Fibroblast of skin of right quadriceps (primary cell): ENCODE measurements at places on chromosomes 11 and 22.

GRCh38 chr11:62880803-62881578 lies at the start of gene SLC3A2:
Gene SLC3A2 (plus strand): TSS chr11:62880896. CDS start chr11:62881024, 128 bp downstream.
- DNase-seq: peak; percentile 87

GRCh38 chr22:49284056-49284784 lies 543.5 kb downstream of the BRD1 start:
- no peak for DNase-seq

- DNase-seq: no peak
Observed at GRCh38 chr11:106202935-106203620, 125.6 kb downstream of the AASDHPPT start.

- DNase-seq: no peak
Observed at GRCh38 chr11:39542460-39542859, 1917.0 kb downstream of the LRRC4C start.

DNA sequence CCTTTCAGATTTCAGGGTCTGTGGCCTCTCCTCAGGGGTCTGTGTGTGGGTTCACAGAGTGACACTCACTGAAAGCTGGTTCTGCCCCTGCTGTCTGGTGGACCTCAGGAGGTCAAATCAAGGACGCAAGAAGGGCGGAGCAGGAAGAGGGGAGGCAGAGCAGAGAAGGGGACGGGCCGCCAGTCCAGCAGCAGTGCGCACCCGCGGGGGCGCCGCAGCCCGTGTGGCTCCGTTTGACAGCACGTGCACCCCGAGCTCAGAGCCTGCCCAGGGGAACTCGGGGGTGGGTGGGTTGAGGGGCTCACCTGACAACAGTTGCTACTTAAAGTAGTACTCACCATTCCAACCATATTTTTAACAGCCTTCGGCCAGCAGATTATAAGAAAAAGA lies 71.4 kb upstream of the PITPNB start:
- no peak for DNase-seq

DNA sequence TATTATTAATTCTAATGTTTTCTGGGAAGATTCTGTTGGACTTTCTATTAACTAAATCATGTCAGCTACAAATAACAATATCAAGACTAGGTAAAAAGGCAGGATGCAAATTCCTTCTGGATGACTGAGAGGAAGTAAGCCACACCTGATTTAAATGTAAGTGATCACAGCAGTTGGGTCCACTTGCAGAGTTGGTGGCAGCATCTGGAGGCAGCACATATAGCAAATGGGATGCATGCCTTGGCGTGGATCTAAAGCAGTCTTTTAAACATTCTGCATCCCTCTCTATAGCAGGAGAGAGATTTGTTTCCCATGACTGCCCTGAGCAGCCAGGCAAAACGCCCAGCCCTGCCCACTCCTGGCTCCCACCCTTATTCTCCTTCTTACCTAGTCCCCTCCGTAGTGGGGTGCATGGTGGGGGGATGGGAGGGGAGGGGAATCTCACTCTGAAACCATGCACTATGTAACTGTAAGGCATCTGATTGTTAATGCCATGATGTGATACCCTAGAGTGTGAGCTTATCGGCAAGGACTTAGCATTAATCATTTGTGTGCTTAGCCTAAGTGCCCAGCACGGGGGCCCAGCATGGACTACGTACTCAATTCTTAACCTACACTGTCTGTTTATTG lies 130.3 kb downstream of the EFCAB6 start:
- DNase-seq: no peak

- peak; percentile 93 for DNase-seq
Observed at GRCh38 chr11:43736502-43737200, 56.1 kb downstream of the HSD17B12 start.

GRCh38 chr11:11806586-11806985 lies 35.2 kb upstream of the USP47 start:
- DNase-seq: no peak
